Adrenal gland (tissue), 19 donors: ENCODE measurements at places on chromosomes 2 and 18. TPM values are rescaled to one million over a fixed set of nuclear protein-coding genes. Genes with fewer than 3 reads are reported as not detected.

The PRLH gene
- not detected for polyA plus RNA-seq

The SRD5A2 gene
- polyA plus RNA-seq = 0.03 TPM

The RAB17 gene
- polyA plus RNA-seq = 4.7 TPM

The DYSF gene
- polyA plus RNA-seq = 5.7 TPM

The GREB1L gene
- 1.6 TPM for polyA plus RNA-seq

The LYPD6 gene
- polyA plus RNA-seq = 0.16 TPM
